ENCODE measurements at places on chromosomes 11 and 22. TPM values are rescaled to one million over a fixed set of nuclear protein-coding genes. Genes with fewer than 3 reads are reported as not detected.

Gene F2
- not detected for total RNA-seq

Gene TIMP3
- total RNA-seq = not detected

Gene SLC25A45
- 6.7 TPM for total RNA-seq

Gene SMTN
- total RNA-seq = 23.5 TPM

Data from Karpas-422 (cell line).